ENCODE measurements at places on chromosomes 6 and 20.

DNA sequence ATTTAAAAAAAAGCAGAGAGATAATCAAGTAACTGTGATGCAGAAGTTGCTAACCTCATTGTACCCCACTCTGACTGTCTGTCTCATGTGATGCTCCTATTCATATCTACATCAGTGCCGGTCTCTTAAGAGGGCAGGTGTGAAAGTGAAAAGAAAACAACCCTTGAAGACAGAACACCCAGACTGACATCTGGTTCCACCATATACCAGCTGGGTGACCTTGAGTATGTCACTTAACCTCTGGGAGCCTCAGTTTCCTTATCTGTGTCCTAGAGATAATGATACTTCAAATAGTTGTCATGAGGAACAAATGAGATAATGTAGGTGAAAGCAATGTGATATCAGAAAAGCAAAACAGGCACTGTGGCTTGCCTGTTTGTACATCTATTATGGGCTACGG, 426.8 kb upstream of the SOX4 start:
- H3K4me1 ChIP-seq, result peaks cover 12% of the 10 kb centered on the region
- H3K36me3 ChIP-seq, result peaks cover 17% of the 10 kb centered on the region

- H3K36me3 ChIP-seq, result no peaks in the 10 kb centered on the region
- H3K27me3 ChIP-seq, result peaks cover 19% of the 10 kb centered on the region
- no peak overlapping the region for H3K27ac ChIP-seq
- DNase-seq, result no peak
- no peak overlapping the region for H3K4me3 ChIP-seq
- peaks cover 3% of the 10 kb centered on the region for H3K4me1 ChIP-seq
These were observed 27.5 kb upstream of the MYMX start for GRCh38 chr6:44189257-44189656.

DNA sequence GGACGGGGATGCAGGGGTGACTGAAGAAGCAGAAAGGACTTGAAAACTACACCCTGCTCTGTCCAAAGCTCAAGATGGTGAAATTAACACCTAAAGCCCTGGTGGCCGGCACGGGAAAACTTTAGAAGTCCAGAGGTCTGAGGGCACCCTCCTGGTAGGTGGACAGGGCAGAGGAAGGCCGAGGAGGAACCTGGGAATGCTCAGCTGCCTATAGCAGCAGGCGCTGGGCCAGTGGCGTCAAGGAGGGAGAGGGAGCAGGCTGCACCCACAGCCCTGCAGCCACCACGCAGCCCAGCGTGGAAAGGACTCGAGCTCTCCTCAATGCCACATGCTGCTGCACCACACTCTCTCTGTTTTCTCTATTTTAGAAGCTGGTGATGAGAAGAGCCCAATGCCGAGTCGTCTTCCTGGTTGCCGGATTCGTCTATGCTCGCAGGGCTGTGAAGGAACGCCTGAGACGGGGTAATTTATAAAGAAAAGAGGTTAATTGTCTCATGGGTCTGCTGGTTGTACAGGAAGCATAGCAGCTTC, 248.3 kb upstream of the AFDN start:
- peaks cover 2% of the 10 kb centered on the region for H3K36me3 ChIP-seq
- H3K4me3 ChIP-seq, result no peak overlapping the region
- H3K27me3 ChIP-seq, result peaks cover 5% of the 10 kb centered on the region
- H3K27ac ChIP-seq, result no peak overlapping the region
- DNase-seq, result no peak

DNA sequence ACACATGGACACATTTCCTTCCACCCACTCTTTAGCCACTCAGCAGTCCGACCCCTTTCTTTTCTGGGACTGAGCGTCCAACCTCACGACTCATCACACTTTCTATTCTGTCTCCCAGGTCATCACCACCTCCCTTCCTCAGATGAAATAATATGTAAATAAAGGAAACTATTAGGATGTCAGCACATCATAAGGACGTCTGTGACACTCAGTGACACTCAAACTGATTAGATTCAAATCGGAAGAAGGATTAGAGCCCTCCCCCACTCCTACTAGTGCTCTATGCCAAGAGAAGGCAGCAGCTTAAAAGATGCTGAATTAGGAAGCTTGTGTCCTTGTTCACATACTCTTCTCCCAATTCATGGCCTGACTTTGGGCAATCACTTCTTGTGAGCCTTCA, 113.6 kb downstream of the TNFRSF21 start:
- H3K27me3 ChIP-seq, result no peaks in the 10 kb centered on the region
- no peak overlapping the region for H3K4me3 ChIP-seq
- no peak for DNase-seq
- no peaks in the 10 kb centered on the region for H3K36me3 ChIP-seq
- no peak overlapping the region for H3K27ac ChIP-seq

DNA sequence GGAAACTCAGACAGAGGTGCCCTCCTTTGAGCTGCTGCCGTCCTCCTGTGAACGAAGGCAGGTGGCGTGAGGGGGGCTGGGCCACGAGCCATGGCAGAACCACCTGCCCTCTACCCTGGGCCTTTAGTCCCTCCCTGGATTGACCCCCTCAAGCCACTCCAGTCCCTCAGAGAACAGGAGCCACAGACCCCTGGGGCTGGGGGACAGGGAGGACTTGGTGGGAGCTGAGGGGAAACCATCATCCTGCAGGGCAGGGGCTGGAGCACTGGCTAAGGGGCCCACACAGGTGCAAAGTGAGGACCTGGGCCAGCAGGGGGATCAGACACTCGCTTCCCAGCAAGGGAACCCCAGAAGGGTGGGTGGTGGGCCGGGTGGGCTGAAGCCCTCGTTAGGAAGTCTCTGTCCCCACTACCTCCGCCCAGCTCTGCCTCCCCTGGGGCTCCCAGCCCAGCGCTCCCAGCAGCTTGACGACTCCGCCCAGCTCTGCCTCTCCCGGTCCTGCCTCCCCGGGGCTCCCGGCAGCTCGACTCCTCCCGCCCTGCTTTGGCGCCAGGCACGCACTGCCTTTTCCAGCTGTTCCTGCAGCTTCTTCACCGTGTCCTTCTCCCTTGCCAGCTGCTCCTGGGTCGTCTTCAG, 44.4 kb downstream of the DSTN start:
- no peak overlapping the region for H3K27ac ChIP-seq
- DNase-seq, result no peak
- peaks cover 2% of the 10 kb centered on the region for H3K36me3 ChIP-seq
- no peak overlapping the region for H3K4me3 ChIP-seq
- H3K4me1 ChIP-seq, result no peaks in the 10 kb centered on the region
- H3K27me3 ChIP-seq, result no peaks in the 10 kb centered on the region

- no peaks in the 10 kb centered on the region for H3K4me1 ChIP-seq
- no peak for DNase-seq
- no peak overlapping the region for H3K27ac ChIP-seq
- no peaks in the 10 kb centered on the region for H3K36me3 ChIP-seq
- H3K4me3 ChIP-seq, result no peak overlapping the region
These were observed 43.6 kb downstream of the DLL1 start for GRCh38 chr6:170247178-170247701.

DNA sequence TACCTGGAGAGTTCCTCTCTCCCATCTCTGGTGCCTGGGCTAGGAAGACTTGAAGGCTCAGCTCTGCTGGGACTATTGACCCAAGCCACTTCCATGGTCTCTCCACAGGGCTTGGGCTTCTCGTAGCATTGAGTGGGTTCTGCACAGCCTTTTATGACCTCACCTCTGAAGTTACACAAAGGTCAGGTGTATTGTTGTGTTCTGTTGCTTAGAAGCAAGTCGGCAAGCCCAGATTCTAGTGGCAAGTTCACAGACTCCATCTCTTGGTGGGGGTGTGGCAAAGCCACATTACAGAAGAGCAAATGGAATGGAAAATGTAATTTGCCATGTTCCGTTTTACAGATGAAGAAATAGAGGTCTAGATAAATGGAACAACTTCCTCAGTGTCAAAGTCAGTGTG, 13.5 kb downstream of the BPI start:
- H3K27me3 ChIP-seq, result peaks cover 18% of the 10 kb centered on the region
- DNase-seq, result no peak
- H3K4me3 ChIP-seq, result no peak overlapping the region
- peaks cover 3% of the 10 kb centered on the region for H3K4me1 ChIP-seq

- DNase-seq, result no peak
- H3K4me1 ChIP-seq, result peaks cover 7% of the 10 kb centered on the region
- H3K27ac ChIP-seq, result no peak overlapping the region
- H3K36me3 ChIP-seq, result no peaks in the 10 kb centered on the region
These were observed 134.0 kb upstream of the ARMC2 start for GRCh38 chr6:108714101-108714765.

DNA sequence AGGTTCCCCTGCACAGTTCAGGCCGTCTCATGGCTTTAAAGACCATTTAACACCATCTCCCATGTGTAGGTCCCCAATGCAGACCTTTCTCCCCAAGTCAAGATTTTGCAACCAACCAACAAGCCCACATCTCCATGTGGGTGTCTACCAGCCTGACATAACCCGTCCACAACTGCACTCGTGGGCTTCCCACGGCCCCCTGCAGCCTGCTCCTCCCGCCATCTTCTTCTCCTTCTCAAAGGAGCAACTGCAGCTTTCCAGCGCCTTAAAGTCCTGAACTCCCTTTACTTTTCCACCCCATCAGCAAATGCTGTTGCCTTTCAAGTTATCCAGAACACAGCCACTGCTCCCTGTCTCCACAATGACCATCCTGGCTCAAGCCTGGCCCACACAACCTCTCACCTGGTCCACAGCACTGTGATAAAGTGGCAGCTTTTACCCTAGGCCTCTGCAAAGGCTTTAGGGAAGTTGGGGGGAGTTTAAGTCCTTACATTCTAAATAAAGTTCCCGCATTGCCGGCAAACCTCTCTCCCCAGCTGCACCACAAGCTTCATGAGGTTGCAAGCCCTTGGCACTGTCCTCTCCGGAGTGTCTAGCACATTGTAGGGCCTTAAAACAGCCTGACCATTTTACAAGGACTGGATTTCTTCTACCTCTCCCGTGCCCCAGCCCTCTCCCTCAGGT, 140.5 kb downstream of the PREX1 start:
- no peak overlapping the region for H3K4me3 ChIP-seq
- DNase-seq, result no peak
- peaks cover 33% of the 10 kb centered on the region for H3K36me3 ChIP-seq
- H3K27me3 ChIP-seq, result no peaks in the 10 kb centered on the region
- H3K27ac ChIP-seq, result peak overlapping the region; percentile 88

DNA sequence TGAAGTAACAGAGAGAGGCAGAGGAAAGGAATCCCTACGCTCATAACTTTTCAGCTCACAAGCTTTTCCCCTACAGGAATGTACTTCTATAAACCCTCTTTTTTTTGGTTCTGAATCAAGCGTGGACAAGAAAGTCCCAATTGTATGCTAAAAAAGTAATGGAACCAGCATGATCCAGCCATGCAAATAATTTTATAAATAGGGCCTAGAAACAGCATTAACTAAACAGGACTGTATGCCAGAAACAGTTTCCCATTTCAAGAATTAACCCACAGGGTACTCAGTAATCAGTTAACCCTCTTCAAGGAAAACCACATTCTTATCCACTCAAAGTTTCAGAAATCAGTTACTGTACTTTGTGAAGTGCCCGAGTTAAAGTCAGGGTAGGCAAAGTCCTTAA, 87.0 kb upstream of the HMGCLL1 start:
- H3K4me1 ChIP-seq, result no peaks in the 10 kb centered on the region
- H3K4me3 ChIP-seq, result no peak overlapping the region
- no peaks in the 10 kb centered on the region for H3K27me3 ChIP-seq
- H3K36me3 ChIP-seq, result no peaks in the 10 kb centered on the region

DNA sequence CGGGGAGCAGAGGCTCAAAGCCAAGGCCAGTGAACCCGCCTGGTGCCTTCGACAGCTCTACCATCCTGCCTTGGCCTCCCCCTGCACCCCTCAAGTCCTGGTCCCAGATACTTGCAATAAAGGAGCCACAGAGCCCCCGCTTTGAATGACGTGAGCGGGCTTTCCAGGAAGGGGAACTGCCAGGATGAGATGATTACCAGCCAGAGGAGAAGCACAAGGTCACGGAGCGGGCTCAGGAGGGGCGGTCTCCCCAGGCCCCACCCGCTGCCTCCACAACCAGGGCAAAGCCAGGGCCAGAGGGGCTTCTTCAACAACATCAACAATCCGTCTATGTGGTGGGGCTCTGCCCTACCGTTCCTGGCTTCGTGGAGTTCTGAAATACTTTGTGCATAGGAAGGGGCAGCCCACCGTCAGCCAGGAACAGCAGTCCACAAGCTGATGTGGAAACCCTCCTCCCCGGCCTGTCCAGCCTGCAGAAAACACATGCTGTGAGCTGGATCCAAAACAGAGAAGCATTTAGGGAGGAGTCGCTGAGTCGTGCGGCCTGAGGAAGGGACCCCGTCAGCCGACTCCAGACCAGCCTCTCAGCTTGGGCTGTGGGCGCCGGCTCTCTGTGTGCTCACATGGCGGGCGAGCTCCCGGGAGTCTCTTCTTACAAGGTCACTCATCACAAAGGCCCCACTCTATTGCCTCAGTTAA, 392.5 kb downstream of the CDH4 start:
- H3K36me3 ChIP-seq, result peaks cover 3% of the 10 kb centered on the region
- H3K4me1 ChIP-seq, result no peaks in the 10 kb centered on the region
- no peaks in the 10 kb centered on the region for H3K27me3 ChIP-seq
- no peak overlapping the region for H3K4me3 ChIP-seq

DNA sequence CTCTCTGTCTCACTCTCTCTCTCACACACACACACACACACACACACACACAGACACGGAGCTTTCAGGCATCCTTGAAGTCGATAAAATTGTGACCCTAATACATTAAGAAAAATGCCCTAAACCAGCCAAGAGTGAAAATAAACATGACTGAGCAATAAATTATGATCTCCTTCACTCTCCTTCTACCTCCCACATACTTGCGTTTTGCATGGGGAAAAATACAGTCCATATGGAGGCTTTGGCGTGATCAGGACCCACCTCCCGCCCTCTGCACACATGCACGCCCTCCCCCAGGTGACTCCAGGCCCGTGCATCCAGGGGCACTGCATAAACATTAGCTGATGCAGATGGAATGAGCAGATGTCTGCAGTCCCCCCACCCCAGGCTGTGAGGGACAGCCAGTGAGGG, 114.2 kb upstream of the JARID2 start:
- H3K27me3 ChIP-seq, result peaks cover under 1% of the 10 kb centered on the region
- DNase-seq, result no peak
- peaks cover 2% of the 10 kb centered on the region for H3K4me1 ChIP-seq

- no peaks in the 10 kb centered on the region for H3K27me3 ChIP-seq
- peaks cover 3% of the 10 kb centered on the region for H3K4me1 ChIP-seq
- no peak overlapping the region for H3K4me3 ChIP-seq
- DNase-seq, result no peak
- H3K36me3 ChIP-seq, result no peaks in the 10 kb centered on the region
These were observed 84.9 kb upstream of the TGM3 start for GRCh38 chr20:2210646-2211552.

DNA sequence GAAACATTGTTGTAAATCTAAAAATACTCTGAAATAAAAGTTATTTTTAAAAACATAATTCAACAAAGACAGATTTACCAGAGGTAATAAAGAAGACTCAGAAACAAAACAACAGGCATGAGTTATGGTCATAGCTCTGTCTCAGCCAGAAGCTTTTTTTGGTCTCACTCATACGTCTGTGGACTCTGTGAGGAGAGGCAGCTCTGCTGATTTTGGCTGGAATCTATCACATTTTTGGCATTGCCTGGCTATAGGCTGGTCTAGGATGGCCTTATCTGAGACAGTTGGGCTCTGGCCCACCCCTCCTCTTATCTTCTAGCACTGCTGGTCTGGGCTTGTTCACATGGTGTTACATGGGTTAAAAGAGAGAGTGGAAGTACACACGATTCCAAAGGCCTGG, 514.0 kb upstream of the BTBD3 start:
- no peaks in the 10 kb centered on the region for H3K27me3 ChIP-seq
- H3K4me1 ChIP-seq, result no peaks in the 10 kb centered on the region
- no peaks in the 10 kb centered on the region for H3K36me3 ChIP-seq
- DNase-seq, result no peak

All from memory B cell (primary cell).